ENCODE measurements at places on chromosomes 1 and 21. TPM values are rescaled to one million over a fixed set of nuclear protein-coding genes. Genes with fewer than 3 reads are reported as not detected.

Gene TBX19
- total RNA-seq: 0.50 TPM

DNA sequence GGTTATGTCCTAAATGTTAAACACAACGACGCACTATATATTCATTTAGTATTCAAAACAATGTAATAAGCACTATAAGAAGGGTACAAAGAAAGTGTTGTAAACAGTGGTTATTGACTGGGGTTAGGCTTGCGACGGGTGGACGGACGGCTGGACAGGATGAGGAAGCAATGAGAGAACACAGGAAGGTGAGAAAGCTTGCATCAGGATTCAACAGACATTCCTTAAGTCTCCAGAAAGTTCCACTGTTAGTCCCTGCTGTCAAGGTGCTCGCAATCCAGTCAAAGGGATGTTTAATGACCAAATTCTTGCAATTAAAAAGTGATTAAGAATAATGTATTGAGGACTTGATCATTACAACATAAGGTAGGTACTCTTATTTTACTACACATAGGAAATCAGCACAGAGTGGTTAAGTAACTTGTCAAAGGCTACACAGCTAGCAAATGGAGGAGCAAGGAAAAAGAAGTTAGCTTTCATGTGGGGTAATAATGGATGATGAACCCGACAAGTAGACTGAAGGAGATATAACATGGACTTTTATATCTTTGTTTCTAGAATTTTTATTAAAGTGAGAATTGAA lies 994 bp upstream of the ACBD6 start:
- no peak for DNase-seq

- no peak for DNase-seq
Measured at GRCh38 chr1:34186741-34187494, 10.2 kb downstream of the C1orf94 start.

Gene OLFM3
- 62.9 TPM for total RNA-seq

DNA sequence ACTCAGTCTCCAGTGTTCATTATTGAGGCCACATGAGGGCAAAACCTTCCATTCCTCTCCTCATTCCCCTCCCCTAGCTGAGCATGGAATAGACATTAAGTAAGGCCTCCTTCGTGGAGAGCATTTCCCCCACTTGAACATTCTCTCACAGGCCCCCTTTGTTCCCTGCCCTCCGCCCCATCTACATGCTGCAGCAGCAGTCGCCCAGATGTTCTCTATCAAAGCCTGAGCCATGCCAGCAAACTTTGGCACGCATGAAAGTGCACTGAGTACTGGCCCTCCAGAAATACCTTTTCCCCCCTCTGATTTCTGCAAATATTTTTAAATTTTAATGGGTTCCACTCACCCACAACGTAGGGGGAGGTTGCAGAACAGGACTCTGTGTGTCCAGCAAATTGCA lies 20.9 kb upstream of the GORAB start:
- DNase-seq: no peak

- no peak for DNase-seq
Measured at GRCh38 chr1:207651583-207651982, 6.7 kb downstream of the CR1L start.

DNA sequence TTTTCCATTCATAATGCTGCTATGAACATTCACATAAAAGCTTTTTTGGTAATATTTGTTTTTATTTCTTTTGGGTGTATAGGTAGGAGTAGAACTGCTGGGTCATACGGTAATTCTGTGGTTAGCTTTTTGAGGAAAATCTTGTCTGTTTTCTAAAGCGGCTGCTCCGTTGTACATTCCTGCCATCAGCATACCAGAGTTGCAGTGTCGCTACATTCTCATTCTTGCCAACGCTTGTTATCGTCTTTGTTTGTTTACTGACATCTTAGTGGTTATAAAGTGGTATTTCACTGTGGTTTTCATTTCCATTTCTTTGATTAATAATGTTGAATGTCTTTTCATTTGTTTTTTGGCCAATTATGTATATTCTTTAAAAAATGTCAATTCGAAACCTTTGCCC lies 469.8 kb upstream of the ZP4 start:
- DNase-seq: no peak

DNA sequence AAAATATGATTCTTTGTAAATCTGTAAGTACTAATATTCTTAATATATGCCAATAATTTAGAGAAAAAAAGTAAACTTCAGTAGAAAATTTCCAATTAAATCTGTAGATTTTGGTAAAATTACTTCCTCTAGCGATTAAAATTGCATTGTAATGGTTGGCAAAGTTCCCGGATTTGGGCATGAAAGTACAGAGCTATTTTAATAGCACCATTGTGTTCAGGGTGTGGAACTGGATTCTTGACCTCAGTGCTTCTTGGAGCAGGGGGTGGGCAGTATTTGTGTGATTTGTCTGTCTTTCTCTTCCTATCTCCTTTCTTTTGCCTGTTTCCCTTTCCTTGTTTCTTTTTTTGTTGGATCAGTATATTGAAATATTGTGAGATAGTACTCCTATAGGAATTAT lies 72.1 kb downstream of the DNM3 start:
- DNase-seq: peak; percentile 43

- DNase-seq: no peak
Measured at GRCh38 chr21:38080888-38081287, 164.6 kb upstream of the KCNJ6 start.

DNA sequence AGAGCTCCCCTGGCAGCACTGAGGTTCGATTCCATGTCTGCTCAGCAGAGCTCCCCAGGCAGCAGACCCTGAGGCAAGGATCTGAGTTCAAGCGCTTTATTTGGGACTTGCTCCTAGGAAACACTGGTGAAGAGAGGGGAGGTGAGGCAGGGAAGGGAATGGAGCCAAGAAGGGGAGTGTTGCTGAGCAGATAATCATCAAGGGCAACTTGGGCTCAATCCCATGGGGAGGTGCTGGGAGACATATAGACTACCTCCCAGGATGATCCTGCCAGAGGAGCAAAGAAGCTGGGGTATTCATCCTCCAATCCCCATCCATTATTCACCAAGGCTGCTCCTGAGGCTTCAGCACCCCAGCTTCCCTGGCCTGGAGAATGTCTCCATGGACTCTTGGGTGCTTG lies 47.0 kb downstream of the GRIK3 start:
- DNase-seq: no peak

Gene FMOD
- total RNA-seq: 140 TPM

Gene CD2
- not detected for total RNA-seq

DNA sequence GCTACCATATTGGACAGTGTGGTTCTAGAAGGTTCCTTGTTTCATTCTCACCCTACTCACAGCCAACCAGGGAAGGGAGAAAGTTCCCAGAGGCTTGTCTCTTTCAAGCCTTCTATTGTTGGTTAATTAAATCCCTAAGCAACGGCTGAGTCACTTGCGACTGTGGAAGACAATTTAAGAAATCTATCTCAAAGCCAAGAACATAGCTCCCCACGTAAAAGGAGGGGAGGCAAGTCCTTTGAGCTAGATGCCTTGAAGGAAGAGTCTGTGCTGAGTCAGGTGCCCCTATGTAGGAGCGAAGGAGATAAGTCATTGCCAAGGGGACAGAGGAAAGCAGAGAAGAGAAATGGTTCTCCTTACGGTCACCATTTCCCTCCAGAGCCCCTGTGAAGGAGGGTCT lies 79.4 kb upstream of the PPP2R5A start:
- no peak for DNase-seq

Gene PIP5K1A
- total RNA-seq: 59.3 TPM

GRCh38 chr1:59271561-59272260 lies 25.2 kb upstream of the FGGY start:
- DNase-seq: no peak

- DNase-seq: no peak
Measured at GRCh38 chr1:23167353-23168078, 1.1 kb downstream of the LUZP1 start.

DNA sequence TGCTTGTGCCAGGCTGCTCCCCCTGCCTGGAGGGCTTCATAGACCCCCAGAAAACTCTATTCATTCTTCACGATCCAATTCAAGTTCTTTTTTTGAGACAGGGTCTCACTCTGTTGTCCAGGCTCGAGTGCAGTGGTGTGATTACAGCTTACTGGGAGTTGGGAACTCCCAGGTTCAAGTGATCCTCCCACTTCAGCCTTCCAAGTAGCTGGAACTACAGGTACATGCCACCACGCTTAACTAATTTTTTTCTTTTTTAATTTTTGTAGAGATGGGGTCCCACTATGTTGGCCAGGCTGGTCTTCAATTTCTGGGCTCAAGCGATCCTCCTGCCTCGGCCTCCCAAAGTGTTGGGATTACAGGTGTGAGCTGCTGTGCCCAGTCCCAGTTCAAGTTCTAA lies 4.3 kb downstream of the STK40 start:
- DNase-seq: no peak

Gene DENND2C
- total RNA-seq: 4.0 TPM

- no peak for DNase-seq
Measured at GRCh38 chr1:6299557-6300165, 38.8 kb upstream of the GPR153 start.

DNA sequence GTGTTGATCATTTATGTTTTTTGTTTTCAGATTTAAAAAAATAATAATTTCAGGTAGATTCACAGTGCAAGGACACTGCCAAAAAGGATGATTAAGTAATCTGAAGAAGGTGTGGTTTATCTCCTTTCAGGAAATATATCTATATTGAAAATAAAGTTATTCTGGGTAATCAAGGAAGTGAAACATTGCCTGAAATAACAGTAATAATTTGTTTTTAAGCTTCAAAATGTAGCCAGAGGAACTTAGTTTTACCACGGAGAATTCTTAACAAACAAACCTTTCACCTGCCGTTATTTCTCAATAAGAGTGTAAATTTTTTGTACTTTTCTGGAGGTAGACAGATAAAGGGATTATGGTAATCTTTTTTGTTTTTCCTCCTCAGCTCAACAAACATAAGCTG lies 2.9 kb upstream of the DPH5 start:
- DNase-seq: no peak

DNA sequence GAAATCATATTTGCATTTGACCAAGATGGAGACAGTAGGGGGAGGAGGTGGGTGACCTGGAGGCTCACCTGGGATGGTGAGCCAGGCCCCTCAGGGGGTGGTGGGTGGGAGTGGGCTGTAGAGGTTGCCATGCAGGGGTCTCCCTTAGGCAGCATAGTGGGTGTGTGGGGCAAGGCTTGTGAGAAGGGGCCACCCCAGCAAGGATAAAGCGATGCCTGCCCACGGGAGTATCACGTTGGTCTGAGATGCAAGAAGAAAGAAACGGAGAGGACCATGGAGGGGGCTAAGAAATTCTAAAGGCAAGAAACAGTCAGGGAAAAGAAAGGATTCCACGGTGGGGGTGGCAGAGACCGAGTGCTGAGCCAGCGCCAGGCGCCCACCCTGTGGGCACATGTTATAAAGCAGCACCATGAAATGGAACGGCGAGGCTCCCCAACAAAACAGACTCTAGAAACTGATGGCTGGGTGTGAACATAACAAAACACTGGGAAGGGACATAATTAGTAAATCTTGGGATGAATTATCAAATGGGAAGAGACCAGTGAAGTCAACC lies 11.7 kb upstream of the C2CD2 start:
- no peak for DNase-seq

DNA sequence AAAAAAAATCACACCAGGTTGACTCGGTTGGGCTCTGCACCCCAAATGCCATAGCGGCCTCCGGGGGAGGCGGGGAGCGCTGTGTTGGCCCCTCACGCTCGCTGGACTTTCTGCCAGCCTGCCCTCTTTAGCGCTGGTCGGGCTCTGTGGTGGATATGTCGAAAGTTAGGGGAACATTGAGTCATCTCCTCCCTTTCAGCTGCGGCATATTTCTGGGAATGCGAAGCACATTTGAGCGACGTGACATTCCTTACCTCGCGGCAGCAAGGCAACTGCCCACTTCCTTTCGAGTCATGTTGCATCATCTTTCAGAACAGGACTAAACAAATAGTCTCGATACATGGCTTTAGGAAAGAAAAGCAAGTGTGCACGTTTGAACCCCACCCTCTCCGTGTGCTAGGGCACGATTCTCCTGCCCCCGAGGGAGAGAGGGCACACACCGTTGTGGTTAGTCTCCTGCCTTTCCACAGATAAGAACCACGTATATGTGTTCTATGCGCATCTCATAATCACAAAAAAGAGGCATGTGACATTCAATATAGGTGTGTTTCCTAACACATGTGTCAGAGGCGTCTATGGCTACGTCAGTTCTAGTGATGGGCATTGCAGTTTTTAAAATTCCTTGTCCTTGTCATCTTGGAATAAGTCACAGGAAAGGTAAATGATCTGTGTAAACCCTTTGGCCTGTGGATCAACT lies 105.9 kb upstream of the SLC45A1 start:
- no peak for DNase-seq

GRCh38 chr21:43749651-43750262 lies 26.4 kb downstream of the CSTB start:
- DNase-seq: no peak

Gene LIN28A
- total RNA-seq: not detected

- peak; percentile 46 for DNase-seq
Measured at GRCh38 chr21:14629461-14629860, 83.3 kb upstream of the SAMSN1 start.

Gene PCNX2
- 28.3 TPM for total RNA-seq

Gene HMCN1
- 16.5 TPM for total RNA-seq

GRCh38 chr21:42537106-42537742 lies 23.6 kb downstream of the SLC37A1 start:
- DNase-seq: no peak

Gene AMY1C
- not detected for total RNA-seq

Gene MAP10
- 5.2 TPM for total RNA-seq

Gene EPHX1
- total RNA-seq: 36.4 TPM

DNA sequence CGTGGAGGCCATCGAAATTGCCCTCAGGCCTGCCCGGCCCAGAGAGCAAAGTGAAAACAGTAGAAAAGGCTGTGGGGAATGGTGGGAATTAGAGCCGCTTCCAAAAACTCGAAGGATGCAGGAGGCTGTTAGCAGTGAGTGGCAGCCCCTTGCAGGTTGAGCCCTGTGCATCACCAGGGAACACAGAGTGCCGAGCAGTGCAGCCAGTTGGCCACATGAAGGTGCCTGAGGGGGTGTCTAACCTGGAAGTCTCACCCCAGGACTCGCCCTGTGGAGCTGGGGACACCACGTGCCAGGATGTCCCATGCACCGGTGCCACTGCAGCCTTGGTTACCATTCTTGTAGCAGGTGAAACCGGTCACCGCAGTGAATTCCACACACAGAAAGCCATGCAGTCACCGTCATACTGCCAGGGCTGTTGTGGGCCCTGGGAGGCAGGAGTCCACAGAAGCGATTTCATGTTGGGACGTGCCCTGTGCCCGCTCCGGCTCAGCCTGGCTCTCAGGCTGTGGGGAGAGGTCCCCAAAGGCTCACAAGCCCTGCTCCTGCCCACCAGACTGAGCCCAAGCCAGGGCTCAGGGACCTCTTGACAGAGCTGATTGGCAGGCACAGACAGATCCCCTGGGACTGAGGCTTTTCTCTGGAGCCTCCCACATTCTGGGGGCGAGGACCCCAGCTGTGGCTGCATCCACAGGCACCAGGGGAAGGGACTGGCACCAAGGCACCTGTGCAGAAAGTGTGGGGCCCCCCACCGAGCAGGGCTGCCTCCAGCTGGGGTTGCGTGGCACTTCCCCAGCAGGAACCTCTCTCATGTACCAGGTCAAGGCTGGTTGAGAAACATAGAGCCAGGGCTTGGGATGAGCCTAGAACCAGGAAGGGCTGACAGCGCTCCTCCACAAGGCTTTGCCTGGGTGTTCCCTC lies 16.7 kb upstream of the ACTRT2 start:
- DNase-seq: no peak

Data from spinal cord (tissue), 10 donors.